Activated T-helper 9 cell treated with anti-CD3 and anti-CD28 coated beads, Interleukin-2, amount 50 U/mL, for 16 hours (primary cell): ENCODE measurements at places on chromosomes 7 and 10.

DNA sequence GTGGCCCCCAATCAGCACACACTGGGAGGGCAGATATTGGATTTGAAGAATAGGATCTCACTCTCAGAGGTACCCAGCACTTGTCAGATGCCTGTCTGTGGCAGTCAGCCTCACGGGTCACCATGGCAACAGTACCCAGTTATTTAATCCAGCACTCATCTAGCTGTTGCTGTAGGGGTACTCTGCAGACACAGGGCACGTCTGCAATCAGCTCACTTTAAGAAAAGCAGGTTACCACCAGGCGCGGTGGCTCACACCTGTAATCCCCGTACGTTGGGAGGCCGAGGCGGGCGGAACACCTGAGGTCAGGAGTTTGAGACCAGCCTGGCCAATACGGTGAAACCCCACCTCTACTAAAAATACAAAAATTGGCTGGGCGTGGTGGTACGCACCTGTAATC, 11.9 kb downstream of the SFXN4 start:
- DNase-seq = no peak

DNA sequence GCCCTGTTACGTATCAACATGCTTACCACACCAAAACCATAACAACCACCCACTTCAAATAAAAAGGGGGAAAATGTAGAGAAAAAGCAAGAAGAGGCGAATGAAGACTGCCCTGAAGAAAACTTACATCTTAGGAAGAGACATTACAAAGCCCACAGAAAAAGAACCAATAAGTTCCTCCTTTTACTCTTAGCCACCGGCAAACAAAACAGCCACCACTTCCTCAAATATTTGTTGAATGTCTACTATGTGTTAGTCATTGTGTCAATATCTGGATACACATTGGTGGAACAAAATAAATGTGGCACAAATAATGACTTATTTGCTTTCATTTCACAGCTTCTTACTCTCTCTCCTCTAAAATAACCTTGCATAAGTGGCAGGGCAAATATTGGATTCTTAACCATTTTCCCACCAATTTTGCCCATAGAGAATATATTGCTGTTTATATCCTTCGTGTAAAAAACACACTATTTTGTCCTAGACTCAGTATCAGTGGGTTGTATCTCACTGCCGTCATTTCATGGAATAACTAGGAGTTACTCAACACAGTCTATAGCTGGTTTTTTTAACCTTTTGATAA, 106.8 kb downstream of the ANK3 start:
- no peak for DNase-seq

DNA sequence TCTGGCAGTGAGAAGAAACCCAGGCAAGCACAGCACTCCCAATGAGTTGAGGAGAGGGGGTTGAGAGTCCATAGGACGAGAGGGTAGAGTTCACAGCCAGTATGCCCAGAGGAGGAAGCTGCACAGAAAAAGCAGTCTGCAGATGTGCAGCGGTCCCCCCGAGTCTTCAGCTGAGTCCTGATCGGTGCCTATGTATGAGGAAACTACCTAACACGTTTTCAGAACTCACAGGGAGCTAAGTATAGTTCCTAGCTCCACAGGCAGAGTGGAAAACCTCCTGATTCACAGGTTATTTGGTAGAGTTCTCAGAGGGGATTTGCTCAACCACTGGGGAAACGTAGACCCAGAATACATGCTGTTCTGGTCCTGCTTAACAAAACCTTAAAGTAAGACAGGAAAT, 271.3 kb upstream of the CNTNAP2 start:
- DNase-seq = no peak

DNA sequence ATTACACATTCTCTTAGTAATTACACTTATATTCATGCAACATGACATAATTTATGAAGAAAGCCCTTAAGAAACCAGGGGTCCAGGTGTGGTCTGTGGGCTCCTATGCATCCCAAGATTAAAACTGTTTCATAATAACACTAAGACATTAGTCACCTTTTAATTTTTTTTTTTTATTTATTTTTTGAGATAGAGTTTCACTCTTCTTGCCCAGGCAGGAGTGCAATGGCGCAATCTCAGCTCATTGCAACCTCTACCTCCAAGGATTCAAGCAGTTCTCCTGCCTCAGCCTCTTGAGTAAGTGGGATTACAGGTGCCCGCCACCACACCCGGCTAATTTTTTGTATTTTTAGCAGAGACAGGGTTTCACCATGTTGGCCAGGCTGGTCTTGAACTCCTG, 12.5 kb downstream of the GDI2 start:
- no peak for DNase-seq

GRCh38 chr10:79131836-79132631, 63.3 kb downstream of the ZMIZ1 start:
- DNase-seq = no peak

GRCh38 chr10:32207544-32207943, 139.4 kb downstream of the EPC1 start:
- DNase-seq = peak; percentile 25

DNA sequence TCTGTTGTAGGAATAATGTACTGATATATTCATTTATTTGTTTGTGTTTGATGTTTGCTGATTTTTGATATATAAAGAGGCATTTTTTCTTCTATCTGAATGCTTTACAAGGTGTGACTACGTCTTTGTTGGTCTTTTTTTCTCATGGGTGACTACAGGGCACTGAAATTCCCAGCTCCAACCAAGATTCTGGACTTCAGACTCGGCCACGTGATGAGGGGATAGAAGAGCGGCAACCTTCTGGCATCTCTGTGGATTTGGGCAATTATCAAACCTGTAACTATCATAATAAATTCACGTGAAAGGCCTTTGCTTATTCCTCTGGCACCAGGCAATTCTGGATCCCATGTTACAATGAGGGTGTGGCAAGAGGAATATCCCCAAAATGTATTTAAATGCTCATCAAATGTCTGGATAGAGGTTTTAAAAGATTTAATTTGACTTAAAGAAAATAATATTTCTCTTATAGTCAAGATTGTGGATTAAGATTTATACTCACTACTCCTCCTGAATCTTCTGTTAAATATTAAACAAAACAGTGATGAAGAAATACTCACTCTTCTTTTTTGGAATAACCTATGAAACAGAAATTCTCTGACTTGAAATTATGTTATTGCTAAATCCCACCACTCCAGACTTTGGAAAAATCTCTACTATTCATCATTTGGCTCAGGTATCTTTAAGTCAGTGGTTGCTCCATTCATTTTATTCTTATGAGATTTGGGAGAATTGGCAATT, 276.3 kb downstream of the GPR37 start:
- DNase-seq = no peak

DNA sequence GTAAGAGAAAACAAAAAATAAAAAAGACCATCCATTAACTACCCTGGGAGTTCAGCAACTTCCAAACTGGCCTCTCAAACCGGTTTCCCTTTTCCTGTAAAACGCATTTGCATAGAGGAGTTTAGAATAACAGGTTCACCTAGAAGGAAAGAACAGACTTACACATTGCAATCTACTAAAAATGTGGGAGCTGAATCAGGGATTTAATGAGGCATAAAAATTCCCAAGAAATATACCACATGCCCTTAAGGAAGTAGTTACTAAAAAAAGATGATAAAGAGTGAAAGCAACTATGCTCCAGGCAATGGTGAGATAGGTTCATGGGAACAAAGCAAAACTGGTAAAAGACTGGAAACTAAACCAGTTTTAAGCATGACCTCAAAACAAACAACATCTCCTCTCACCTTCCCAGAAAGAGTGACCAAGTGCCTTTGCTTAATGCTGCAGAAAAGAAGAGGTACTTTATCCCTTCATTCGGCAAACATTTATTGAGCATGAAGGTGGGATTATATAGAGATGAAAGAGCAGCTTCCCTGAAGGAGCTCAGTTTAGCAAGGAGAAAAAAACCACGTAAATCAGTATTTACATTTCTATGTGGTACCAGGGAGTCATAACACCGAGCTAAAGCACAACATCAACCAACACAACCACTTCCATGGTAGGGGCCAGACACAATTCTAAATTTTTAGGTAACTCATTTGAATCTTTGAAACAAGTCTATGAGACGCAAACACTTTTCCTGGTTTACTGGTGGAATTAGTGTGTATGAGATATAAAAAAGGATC, 152.8 kb downstream of the SGMS1 start:
- DNase-seq = no peak

- no peak for DNase-seq
Measured at GRCh38 chr7:99863847-99864440, 12.9 kb downstream of the OR2AE1 start.

DNA sequence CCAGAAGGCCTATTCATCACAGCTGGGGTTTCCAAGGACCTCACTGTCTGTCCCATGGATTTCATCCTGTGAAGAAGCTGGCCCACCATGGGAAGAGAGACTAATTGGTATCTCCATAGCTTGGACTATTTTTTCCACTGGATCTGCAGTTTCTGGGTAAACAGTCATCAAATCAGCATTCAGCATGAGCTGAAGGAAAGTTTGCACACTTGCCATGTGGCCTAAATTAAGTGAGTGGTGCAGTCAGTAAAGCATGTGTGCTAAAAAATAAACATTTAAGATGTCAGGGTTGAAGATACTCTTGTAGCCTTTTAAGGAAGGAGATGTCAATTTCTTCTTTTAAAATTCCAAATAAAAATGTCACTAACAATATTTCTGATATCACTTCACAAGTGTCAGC, 381.1 kb upstream of the ZMIZ1 start:
- no peak for DNase-seq

DNA sequence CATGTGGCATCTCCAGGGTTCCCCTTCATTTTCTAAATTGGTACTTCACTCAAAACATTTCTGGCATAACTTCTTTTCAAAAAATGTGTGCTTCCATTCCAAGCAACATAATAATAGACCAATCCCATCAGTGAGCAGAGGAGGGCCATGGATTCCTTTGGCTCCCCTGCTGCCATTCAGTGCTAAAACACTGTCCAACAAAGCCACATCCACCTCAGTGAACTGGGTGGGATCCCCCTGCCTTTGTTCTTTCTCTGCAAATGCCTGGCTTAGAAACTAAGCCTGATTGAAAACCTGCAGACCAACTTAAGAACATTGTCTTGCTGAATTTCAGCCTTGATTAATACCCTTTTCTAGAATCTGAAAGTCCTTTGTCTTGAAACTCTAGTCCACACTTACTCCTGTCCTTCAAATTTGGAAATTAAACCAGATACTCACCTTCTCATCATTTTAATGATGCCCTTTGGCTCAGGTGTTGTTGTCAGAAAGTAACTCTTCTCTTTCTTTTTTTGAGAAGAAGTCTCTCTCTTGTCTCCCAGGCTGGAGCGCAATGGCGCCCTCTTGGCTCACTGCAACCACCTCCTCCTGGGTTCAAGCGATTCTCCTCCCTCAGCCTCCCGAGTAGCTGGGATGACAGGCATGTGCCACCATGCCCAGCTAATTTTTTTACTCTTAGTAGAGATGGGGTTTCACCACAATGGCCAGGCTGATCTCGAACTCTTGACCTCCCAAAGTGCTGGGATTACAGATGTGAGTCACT, 132.3 kb downstream of the PLXNA4 start:
- DNase-seq = no peak

GRCh38 chr7:44667190-44667589, 60.8 kb downstream of the OGDH start:
- no peak for DNase-seq

DNA sequence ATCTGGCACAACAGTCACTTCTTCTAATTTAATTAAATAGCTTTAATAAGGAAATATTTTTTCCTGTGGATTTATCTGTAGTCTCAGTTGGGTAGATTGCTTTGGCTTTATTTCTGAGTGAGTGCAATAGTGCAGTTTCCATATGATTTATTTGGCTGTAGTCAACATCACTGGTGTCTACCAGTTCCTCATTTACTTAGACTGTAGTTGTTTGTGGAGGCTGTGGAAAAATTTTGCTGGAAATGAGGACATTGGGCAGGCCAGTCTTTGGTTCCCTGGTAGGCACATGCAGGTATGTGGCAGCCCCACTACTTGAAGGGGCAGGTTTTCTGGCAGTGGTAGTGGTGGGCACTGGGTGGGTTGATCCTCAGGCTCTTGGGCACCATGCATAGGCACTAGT, 15.5 kb downstream of the TAS2R40 start:
- DNase-seq = no peak

GRCh38 chr7:106101726-106102125, 10.4 kb downstream of the SYPL1 start:
- DNase-seq = no peak

GRCh38 chr10:29448125-29448524, 159.3 kb downstream of the LYZL1 start:
- DNase-seq = no peak

DNA sequence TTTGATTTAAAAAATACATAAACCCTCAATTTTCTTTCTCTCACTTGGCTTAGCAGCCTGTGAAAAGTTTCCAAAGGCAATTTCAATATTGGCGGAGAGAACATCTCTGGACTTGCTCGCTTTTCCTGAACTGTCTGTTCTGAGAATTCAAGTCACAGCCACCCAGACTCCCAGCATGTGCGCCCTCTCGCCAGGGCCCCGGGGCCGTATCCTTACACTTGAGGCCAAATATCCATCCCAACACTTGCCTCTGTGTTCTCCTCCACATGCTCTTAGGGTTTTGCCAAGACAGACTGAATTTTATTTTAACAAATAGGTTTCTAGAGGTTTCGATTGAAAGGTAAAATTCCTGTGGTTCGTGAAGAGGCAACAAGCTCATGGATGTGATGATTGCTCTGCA, 111.5 kb upstream of the GPR26 start:
- DNase-seq = no peak

GRCh38 chr7:3579638-3580219, 278.7 kb downstream of the SDK1 start:
- DNase-seq = no peak

- DNase-seq = no peak
Measured at GRCh38 chr7:50190776-50191175, 97.7 kb upstream of the ZPBP start.

DNA sequence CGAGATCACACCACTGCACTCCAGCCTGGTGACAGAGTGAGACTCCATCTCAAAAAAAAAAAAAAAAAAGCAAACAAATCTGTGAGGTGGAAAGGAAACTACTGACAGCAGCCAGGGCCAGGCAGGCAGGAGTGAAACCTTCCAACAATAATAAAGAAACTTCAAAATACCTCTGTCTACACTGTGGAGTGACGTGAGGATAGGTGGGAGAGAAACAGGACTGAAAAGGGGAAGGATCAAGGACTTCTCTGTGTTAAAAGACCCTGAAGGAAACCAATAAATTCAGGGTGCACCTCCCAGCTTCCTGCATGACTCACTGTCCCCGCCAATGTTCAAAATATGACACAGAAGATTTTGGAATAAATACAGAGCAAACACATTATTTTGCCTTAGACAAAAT, 82.9 kb downstream of the KIAA1549 start:
- DNase-seq = no peak

- no peak for DNase-seq
Measured at GRCh38 chr10:84254552-84255478, 10.0 kb downstream of the RGR start.

- no peak for DNase-seq
Measured at GRCh38 chr10:29501692-29502091, 133.1 kb downstream of the SVIL start.

GRCh38 chr10:132590094-132590751, 52.6 kb downstream of the INPP5A start:
- DNase-seq = no peak

- no peak for DNase-seq
Measured at GRCh38 chr10:129728905-129729795, 234.9 kb downstream of the EBF3 start.

GRCh38 chr7:332646-333392, 42.8 kb downstream of the FOXL3 start:
- peak; percentile 83 for DNase-seq
